ENCODE measurements at places on chromosomes 6 and 20.

- no peak for DNase-seq
These were observed 37.6 kb downstream of the PDSS2 start for GRCh38 chr6:107421696-107422256.

GRCh38 chr6:155755452-155755851 is 299.8 kb upstream of the NOX3 start:
- DNase-seq, result no peak

GRCh38 chr6:150902142-150902776 is 36.8 kb downstream of the MTHFD1L start:
- no peak for DNase-seq

DNA sequence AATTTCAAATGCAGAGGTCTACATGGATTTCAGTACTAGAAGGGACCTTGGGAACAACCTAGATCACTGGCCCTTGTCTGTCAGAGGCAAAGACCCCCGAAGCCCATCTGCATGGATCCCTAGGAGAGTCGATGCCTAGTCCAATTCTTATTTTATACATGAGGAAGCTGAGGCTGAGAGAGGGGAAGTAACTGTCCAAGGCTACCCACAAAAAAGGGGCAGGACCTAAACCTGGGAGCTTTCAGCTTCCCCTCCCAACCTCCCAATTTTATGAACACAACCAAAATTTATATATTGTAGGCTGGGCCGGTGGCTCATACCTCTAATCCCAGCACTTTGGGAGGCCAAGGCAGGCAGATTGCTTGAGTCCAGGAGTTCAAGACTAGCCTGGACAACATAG is 73.2 kb downstream of the TRERF1 start:
- DNase-seq, result no peak

DNA sequence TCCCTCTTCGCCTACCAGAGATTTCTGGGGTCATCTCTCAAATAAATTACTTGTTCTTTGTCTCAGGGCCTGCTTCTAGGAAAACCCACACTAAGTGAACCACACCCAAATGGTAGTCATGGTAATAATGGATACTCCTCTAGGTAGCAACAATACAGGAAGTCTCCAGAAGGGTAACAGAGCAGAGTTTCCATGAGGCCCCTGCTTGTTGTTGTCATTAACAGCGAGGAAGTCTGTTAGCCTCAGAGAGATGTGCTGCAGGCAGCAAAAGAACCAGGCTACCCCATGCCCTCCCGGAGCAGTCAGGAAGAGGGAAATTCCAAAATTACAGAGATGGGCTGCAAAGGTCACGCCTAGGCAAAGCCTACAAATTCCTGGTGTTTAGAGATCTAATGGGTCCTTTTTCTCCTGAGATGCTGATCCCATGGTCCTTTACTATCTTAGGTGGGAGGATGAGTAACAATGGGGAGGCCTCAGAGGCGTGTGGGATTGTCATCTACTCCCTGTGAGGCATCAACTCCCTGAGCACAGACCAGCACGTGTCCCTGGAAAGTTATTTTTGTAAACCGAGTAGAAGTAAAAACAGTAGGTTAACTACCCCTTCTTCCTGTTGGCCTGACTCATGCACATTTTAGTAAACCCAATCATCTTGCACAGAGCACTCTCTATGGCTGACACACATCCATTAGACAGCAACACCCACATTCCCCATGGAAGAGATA is 10.1 kb downstream of the ISM1 start:
- no peak for DNase-seq

- DNase-seq, result no peak
These were observed 110.2 kb downstream of the NKAIN2 start for GRCh38 chr6:123913863-123914262.

DNA sequence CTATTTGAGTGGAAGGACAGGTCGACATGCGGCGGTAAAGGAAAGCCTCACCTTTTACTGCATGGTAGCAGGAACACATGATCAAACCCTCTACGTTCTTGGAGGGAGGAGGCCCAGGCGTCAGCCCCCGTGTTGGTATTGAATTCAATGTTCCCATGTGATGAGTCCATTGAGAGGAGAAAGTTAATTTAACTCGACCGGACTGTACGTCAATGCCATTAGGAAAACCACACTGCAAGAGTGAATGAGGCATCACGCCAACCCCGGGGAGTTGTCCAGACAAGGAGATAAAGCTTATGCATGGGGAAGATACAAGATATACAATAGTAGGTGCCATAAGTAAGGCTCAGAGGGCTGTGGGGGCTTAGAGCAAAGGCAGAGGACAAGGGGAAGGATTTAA is 213.9 kb upstream of the ECI2 start:
- no peak for DNase-seq

DNA sequence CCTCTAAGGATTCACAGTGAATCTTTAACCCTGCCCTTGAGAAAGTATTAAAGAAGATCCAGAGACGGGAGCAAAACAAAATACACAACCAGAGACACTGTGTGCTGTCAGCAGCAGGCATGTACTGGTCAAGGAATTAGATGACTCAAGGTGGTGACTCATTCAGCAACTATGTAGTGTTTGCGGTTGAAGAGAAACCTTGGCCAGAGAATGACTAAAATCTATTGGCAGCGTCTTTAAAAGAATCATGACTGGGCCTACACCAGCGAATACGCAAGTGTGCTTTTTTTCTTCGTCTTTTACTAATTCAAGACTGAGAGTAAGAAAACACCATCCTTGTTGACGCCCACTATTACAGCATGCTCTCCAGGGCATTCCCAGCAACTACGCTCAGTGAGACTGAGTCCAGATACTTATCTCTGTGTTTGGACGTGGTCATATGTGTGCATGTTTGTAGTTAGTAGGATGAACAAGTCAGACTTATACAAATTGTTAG is 72.4 kb upstream of the BACH2 start:
- no peak for DNase-seq

DNA sequence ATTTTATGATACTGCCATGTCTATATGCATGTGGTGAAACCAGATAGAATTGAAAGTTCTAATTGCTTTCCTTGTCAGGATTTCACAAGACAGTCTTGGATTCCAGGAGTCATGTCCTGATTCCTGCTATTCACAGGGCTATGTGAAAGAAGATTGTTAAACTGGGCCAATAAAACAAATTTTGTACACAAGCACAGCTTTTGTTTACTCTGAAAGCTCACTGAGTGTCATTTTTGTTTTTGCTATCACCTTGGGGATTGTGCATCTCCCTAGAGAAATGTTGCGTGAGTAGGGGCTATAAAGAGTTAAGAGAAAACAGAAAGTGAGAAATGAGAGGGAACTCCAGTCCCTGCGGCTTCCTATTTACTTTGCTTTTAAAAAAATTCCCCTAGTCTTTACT is 627.5 kb downstream of the PKHD1 start:
- DNase-seq, result no peak

- no peak for DNase-seq
These were observed 136.8 kb downstream of the BFSP1 start for GRCh38 chr20:17394411-17394810.

GRCh38 chr20:51172558-51173428 is 149.9 kb upstream of the KCNG1 start:
- DNase-seq, result no peak

GRCh38 chr6:11392778-11393507 is 144.6 kb upstream of the TMEM170B start:
- no peak for DNase-seq

DNA sequence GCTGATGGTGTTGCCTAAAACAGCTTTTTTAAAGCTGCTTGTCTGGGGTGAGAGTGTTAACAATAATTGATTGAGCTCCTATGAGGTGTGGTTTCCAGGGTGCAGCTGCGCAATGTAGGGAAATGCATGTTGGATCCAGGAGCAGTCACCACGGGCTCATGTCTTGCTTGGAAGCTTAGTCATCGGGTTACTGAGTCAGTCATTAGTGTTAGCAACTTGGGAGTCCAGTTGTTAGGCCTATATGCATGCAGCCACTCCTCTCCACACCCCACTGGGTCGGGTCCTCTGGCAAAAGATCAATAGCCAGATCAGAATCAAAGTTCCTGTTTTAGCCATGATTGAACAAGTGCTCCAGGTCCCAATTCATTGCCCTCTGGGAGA is 271.7 kb upstream of the CHD6 start:
- DNase-seq, result peak; percentile 42

DNA sequence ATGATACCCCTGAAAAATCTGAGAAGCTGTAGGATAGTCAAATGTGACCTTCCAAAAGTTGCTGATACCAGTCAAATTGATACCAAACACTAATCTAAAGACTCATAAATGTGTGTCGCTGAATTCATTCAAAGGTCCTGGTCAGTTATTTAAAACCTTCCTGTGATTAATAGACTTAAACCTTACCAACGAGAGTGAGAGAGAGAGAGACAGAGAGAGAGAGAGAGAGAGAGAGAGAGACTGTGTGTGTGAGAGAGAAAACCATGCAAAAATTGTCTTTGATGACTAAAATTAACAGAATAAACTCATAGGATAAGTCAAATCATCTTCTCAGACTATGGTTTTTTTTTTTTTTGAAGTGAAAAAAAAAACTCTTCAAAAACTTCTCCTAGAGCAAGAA is 370.9 kb upstream of the HS3ST5 start:
- DNase-seq, result no peak

- DNase-seq, result peak; percentile 19
These were observed 41.9 kb downstream of the EYA2 start for GRCh38 chr20:46936415-46937156.

- DNase-seq, result no peak
These were observed 102.7 kb downstream of the TRDN start for GRCh38 chr6:123533862-123534648.

GRCh38 chr20:45440891-45441685 is 25.1 kb downstream of the PIGT start:
- no peak for DNase-seq

GRCh38 chr6:105578179-105578707 is 175.4 kb upstream of the PREP start:
- DNase-seq, result no peak

GRCh38 chr20:37192137-37192854 is 12.9 kb upstream of the MROH8 start:
- DNase-seq, result peak; percentile 98

DNA sequence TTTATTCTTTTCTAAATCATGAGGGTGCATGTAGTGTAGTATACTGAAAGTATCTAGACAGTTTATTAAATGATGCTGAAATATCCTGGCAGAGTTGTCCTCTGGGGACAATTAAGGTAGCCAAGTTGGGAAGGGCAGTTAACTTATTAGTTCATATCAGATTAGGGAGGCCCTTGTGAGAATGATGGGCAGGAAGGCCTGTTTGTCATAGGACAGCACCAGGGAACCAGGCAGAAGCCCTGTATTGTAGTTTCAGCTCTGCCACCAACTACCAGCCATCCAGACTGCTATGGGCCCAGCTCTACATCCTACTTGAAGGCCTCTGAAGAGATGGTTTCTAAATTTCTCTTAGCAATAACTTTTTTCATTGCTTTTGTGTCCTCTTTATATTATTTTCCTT is 4.0 kb downstream of the MYLIP start:
- no peak for DNase-seq

DNA sequence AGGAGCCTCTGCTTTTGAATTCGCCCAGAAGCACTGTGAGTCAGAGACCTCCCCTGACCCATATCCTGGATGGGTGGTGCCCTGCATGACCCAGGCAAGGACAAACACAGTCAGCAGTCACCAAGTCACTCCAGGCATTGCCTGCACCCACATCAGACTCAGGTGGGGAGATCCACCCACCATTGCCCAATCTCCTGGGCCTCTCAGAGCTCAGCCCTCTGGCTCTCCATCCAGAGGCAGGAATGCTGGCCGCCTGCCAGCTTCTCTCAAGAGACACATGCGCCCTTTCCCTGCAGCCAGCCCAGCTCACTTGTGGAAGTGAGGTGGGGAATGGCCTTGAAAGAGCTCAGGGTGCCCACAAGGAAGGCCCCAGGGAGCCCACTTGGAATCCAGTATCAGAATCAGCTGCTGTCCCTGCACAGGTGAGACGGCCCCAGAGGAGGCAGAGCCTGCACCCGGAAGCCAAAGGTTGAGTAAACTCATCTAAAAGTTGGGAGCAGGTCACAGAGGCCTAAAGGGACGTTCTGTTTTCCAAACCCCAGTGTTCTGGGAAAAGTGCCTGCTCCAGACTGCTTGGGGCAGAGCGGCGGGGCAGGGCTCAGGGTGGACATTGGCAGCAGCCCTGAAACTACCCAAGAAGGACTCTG is 129.8 kb downstream of the PREX1 start:
- DNase-seq, result peak; percentile 3

GRCh38 chr6:57130661-57131177 is 40.7 kb downstream of the ZNF451 start:
- no peak for DNase-seq

DNA sequence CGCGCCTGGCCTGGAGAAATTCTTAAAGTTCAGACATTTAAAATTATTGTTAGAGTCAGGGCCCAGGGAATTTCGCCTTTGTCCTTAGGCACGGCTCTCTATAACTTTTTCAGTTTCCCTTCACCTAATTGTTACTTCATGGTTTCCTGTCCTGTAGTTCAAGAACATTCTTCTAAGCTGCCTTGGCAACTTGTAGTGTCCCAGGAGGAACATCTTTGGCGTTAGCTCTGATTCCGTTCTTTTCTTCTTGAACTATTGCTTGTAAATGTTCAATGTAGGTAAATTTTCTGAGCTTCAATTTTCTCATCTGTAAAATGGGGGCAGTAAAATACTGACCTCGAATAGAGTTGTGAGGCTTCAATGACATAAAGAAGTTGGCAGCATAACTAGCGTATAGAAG is 41.8 kb downstream of the TIAM2 start:
- DNase-seq, result no peak

DNA sequence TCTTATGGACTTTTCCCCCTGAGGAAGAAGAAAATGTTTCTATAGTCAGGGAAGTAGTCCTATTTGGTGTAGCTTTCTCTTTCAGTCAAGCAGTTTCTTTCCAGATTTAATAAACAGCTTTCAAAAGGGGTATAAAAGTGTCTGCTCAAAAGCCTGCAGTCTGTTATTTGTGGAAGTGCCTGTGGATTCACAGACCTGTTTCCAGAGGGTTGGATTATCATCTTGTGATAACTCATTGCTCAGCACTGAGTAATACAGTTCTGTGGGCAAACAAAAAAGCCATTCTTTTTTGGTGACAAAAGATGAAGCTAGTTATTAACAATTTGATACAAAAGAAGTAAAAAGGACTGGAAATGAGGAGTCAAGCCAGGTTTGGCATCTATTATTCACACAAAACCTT is 358.2 kb upstream of the ID4 start:
- DNase-seq, result no peak

- DNase-seq, result no peak
These were observed 514.5 kb downstream of the PREX1 start for GRCh38 chr20:48313324-48313723.

DNA sequence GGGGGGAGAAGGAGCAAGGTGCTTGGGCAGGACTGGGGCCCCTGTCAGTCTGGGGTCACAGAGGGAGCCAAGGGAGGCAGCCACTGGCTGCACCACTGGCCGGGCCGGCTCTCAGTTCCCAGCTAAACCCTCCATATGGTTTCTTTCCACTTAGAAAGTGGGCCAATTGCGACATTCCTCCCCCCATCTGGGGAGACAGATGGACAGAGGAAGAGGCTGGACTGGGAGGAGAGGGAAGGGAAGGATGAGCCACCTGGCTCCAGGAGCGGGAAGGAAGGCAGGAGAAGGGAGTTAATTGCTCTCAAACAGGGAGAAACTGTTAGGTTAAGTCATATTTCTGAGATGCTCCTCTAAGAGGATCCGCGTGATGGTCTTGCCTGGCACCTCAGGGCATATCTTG is 82.2 kb downstream of the GRM4 start:
- peak; percentile 95 for DNase-seq
